ENCODE measurements at places on chromosomes 7 and 10.

- DNase-seq = no peak
Measured at GRCh38 chr7:86975449-86975848, 84.0 kb downstream of the ELAPOR2 start.

- DNase-seq = no peak
Measured at GRCh38 chr10:4343091-4343490, 482.9 kb upstream of the AKR1E2 start.

DNA sequence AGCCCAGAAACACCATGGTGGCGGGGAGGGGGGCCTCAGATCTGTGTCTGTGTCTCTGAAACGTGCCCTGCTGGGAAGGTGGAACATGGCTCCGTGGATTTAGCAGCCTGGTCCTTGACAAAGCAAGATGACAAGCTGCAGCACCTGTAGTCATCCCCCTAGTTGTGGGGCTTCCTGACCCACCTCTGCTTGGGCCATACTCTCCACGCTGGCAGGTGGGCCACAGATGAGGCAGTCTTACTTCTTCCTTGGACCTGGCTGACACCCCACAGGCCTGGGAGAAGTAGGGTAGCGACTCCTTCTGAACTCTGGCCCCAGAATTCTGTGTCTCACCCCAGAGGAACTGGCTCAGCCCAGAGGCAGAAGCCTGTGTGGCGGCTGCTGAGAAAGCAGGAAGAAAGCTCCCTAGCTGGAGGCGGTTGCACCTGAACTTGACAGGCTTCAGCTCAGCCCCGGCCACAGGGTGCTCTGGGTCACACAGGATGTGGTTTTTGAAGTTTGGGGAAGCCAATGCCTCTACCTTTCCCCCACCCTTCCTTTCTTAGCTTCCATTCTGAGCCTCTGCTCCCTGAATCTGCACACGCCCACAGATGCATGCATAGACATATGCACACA lies 113.9 kb downstream of the ABLIM1 start:
- DNase-seq = no peak

- DNase-seq = no peak
Measured at GRCh38 chr10:63114031-63114814, 18.9 kb upstream of the NRBF2 start.

GRCh38 chr7:47478926-47479711 lies 102.8 kb downstream of the TNS3 start:
- no peak for DNase-seq

DNA sequence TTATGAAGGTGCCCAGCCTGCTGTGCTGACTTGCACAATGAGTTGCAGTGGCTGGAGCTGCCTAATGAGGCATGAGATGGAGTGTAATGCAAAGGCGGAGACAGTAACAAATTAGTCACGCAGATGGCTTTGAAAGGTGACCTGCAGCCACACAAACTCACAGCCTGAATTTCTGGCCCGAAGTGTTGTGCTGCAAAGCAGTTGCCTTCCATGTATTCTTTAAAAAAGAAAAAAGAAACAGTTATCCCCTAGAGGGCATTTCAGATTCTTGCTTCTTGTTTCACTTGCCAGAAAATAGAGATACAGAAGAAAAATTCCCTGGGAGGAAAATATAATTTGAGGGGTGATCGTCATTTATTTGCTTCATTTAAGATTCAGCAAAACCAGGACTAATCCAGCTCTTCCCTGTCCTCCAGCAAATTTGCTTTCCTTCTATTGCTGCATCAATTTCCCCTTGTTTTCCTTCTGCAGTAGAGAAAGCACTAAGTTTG lies 239.9 kb downstream of the ADRA2A start:
- peak; percentile 5 for DNase-seq

GRCh38 chr10:7045891-7046599 lies 364.8 kb downstream of the SFMBT2 start:
- no peak for DNase-seq

- no peak for DNase-seq
Measured at GRCh38 chr10:69215405-69216171, 4.5 kb upstream of the HKDC1 start.

GRCh38 chr10:103618575-103619423 lies 125.3 kb downstream of the NEURL1 start:
- DNase-seq = no peak

DNA sequence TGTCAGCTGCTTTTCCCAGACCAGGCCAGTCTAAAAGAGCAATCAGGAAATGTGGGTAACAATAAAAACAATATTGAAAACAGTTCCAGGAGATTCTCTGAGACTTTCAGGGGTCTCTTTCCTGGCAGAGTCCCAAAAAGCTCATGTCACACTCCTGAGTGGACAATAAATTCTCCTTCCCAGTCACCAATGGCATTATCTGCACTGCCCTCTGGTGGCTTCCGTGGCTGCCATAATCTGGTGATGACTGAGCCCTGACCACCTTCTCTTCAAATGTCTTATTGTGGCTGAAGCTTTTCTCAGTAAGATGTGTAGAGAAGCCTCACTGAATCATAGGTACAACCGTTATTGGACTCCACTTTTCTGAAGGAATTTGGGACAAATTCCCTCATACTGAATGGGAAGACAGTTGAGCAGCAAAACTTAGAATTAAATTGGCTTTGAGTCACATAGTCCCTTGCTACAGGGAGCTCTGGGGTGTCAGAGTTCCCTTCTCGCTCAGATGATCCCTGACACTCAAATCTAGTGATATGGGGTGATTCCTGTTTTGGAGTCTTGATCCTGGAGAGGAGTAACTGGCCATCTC lies 24.4 kb upstream of the ASAH2 start:
- no peak for DNase-seq

DNA sequence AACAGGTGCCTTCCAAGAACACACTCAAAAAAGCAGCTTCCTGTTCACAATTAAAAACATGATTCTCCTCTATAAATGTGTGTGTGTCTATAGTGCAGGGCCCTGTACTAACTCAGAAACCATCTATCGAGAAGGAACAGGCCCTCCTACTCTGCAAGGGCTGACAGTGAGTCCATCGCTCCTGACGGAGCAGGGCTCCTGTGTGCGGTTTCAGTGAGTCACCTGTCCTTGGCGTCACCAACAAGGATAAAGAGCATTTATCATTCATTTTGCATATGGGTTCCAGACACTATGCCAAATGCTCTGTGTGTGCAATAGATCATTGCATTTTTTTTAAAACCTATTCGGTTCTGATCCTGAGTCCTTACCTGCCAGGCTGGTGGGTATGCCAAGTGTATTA lies 63.7 kb downstream of the TACC2 start:
- no peak for DNase-seq

GRCh38 chr7:134140889-134141867 lies 14.0 kb downstream of the LRGUK start:
- no peak for DNase-seq

GRCh38 chr7:105880571-105881330 lies 4.4 kb upstream of the ATXN7L1 start:
- DNase-seq = no peak

DNA sequence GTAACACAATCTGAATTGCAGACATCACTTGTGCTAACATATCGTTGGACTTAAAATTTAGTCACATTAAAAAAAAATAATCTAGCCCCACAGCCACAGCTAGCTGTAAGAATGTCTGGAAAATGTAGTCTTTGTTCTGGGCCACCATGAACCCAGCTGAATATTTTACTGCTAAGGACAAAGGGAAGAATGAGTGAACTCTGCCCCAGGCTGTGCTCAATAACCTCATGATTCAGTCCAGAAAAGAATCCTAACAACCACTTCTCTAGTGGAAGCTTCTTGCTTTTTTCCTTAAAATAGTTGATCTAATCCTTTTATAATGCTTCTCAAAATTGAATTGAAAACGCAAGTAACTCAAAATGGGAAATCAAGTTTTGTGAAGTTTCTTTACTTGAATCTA lies 25.6 kb upstream of the SOSTDC1 start:
- no peak for DNase-seq

- DNase-seq = no peak
Measured at GRCh38 chr7:48887500-48887899, 36.8 kb upstream of the CDC14C start.

DNA sequence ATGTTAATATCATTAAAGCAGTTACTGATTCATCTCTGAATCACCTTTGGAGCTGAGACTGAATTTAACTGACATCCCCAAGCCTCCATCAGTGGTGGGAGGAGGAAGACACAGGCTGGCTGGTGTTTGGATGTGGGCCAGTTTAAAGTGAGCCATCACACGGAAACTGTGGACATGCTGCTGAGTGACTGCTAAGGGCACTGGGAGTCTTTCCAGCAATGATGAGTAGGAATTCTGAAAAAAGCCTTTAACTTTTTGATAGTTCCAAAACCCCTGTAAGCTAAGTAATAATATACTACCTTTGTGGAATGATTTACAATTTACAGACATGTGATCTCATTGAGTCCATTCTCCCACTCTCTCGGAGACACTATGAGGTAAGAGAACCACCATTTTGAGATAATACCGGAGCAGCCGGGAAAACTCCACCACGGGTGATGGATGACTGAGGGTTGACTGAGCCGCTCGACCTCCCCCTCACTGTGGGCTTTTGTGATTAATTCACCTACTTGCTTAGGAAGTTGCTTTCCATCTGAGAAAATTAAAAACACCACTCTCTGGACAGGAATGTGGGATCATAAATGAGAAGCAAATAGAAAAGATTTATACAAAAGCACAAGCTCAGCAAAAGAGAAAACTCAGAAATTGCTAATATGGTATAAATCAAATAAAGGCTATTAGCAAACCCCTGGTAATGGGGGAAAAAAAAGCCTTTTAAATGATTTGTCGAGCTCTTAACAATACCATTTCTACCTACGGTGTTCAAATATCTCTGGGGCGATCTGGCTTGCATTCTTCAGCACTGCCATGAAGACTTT lies 194.8 kb downstream of the FANK1 start:
- DNase-seq = no peak

- no peak for DNase-seq
Measured at GRCh38 chr7:100879685-100880261, 4.9 kb downstream of the SRRT start.

GRCh38 chr7:110790992-110791391 lies 299.9 kb upstream of the LRRN3 start:
- DNase-seq = no peak

DNA sequence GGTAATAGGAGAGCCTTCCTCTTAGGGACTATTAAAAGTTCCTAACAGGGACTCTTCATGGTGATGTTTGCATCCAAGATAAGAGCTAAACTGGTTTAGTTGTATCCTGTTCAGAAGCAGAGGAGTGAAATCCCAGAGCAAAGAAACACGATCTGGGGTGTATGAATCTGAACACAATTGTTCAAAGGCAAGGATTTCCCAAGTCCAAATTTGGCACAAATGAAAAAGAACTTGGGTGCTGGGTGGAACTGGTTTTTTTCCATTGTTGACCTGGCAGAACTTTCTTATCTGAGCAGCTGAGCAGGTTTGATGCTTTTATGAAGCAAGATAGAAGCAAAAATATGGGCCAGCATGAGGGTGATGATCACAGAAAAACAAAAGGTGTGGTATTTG lies 6.0 kb downstream of the AGFG2 start:
- no peak for DNase-seq

DNA sequence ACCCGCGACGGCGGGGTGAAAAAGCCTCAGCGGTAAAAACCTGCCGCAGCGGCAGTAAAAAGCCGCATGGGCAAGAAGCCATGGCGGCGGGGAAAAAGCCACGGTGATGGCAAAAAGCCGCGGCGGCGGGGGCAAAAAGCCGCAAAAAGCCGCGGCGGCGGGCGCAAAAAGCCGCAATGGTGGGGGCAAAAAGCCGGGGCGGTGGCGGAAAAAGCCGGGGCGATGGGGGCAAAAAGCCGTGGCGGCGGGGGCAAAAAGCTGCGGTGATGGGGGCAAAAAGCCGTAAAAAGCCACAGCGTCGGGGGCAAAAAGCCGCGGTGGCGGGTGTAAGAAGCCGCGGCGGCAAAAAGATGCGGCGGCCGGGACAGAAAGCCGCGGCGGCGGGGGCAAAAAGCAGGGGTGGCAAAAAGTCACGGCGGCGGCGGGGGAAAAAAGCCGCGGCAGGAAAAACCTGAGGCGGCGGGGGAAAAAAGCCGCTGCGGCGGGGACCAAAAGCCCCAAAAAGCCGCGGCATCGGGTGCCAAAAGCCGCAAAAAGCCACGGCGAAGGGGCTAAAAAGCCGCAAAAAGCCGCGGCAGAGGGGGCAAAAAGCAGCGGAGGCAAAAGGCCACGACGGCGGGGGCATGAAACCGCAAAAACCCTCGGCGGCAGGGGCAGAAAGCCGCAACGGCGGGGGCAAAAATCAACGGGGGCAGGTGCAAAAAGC lies 488.5 kb downstream of the ZNF33B start:
- DNase-seq = no peak

DNA sequence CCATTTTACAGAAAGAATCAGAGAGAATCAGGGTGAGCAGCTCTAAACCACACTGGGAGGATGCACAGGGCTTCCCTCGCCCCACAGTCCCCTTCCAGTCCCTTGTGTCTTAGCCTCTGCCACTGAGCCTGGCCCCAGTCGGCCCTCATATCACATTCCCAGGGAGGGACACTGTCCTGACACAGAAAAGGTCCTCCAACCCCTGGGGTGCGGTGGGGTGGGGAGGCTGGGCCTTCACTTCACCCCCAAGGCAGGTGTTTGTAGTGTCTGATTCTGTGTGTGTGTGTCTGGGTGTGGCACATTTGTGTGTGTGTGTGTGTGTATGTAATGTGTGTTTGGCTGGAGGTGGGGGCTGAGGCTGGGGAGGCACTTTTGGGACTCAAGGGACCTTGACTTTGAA lies 1.8 kb upstream of the KCP start:
- no peak for DNase-seq

- no peak for DNase-seq
Measured at GRCh38 chr7:29806208-29806994, at the start of gene WIPF3. Gene WIPF3, plus strand, starts transcription at chr7:29806508. Its CDS starts 28,217 bp downstream, at chr7:29834725.

DNA sequence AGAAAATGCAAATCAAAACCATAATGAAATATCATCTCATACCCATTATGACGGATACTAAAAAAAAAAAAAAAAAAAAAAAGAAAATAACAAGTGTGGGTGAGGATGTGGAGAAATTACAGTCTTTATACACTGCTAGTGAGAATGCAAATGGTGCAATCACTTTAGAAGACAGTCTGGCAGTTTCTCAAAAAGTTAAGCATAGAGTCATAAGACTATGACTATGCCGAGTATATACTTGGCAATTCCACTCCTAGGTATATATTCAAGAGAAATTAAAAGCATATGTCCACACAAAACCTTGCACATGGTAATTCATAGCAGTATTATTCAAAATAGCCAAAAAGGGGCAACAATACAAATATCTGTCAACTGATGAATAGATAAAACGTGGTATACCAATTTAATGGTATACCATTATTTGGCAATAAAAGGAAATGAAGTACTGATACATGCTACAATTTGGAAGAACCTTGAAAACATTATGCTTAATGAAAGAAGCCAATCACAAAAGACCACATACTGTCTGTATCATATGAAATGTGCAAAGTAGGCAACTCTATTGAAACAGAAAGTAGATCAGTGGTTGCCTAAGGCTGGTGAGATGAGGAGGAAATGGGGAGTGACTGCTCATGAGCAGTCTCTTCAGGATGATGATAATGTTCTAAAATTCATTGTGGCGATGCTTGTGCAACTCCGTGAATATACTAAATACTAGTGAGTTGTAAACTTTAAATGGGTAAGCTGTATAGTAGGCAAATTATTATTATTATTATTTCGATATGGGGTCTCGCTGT lies 90.1 kb upstream of the NANOS1 start:
- DNase-seq = no peak
